ENCODE measurements at places on chromosomes 2 and 18. TPM values are rescaled to one million over a fixed set of nuclear protein-coding genes. Genes with fewer than 3 reads are reported as not detected.

DNA sequence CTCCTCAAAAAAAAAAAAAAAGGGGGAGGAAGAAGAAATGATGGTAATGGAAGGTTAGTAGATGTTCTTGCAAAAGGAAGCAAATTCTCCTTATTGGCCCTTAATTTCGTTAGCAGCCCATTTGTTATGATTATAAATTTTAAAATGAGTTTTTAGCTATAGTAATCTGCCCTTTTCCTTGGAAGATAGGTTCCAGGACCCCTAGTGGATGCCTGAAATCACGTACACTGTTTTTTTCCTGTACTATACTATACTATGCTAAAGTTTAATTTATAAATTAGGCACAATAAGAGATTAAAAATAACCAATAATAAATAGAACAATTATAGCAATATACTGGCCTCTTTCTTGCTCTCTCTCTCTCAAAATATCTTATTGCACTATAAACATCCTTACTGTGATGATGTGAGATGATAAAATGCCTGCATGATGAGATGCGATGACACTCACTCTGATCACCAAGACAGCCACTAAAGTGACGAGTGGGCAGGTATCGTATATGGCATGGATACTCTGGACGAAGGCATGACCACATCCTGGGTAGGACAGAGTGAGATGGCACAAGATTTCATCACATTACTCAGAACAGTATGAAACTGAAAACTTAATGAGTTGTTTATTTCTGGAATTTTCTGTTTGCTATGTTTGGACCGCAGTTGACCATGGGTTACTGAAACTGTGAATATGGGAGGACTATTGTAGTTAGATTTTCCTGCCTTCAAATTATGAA lies 87.2 kb downstream of the KCTD18 start:
- DNase-seq: peak; percentile 48

- DNase-seq: no peak
These were observed 3.7 kb downstream of the DGUOK start for GRCh38 chr2:73930386-73930785.

The PPIG gene
- total RNA-seq: 28.2 TPM

The FAM168B gene
- total RNA-seq: 118 TPM

The CIDEA gene
- not detected for total RNA-seq

The RGPD4 gene
- total RNA-seq: not detected
